ENCODE measurements at places on chromosomes 5 and 9. TPM values are rescaled to one million over a fixed set of nuclear protein-coding genes. Genes with fewer than 3 reads are reported as not detected.

GRCh38 chr5:125612776-125613175, 810.4 kb upstream of the GRAMD2B start:
- H3K27me3 ChIP-seq, result no peaks in the 10 kb centered on the region
- no peaks in the 10 kb centered on the region for H3K4me1 ChIP-seq
- no peaks in the 10 kb centered on the region for H3K36me3 ChIP-seq
- DNase-seq, result no peak

DNA sequence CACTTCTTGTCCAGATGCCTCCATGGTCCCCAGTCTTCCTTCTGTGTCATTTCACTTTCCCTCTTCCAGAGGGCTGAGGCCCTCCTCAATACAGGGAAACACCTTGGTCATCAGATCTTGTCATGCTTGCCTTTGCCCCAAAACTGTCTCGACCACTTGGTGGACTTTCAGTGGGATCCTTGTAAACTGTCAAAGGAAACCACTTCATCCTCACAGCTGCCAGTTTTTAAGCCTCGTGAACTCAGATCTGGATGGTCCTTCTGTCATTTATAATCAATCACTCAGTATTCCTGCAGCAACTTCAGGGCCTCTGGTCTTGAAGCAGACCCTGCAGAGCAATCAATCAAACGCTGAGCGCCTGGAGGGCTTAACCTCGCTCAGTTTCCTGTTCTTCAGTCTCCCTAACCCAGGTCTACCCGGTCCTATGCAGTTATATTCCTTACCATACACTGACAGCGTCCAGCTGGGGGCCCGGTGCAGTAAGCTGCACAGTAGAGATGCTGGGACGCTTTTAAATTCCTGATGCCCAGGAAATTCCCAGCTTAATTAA, 74.6 kb downstream of the GOLPH3 start:
- H3K27ac ChIP-seq, result no peak overlapping the region
- DNase-seq, result no peak
- peaks cover 16% of the 10 kb centered on the region for H3K36me3 ChIP-seq
- no peaks in the 10 kb centered on the region for H3K27me3 ChIP-seq
- peaks cover 5% of the 10 kb centered on the region for H3K4me1 ChIP-seq

DNA sequence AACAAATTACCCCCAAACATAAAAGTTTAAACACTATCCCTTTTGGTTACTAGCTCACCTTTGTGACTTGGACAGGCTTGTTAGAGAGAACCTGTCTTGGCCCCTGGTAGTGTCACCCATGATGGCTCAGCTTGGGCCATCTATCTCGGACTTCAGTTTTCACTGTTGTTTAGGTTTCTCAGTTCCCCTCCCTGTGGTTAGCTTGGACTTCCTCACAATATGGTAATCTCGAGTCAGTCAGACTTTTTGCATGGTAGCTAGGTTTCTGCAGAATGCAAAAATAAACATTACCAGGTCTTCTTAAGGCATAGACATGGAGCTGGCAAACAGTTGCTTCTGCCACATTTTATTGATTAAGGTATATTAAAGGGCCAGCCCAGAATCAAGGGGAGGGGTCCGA, 324.3 kb upstream of the RORB start:
- H3K36me3 ChIP-seq, result no peaks in the 10 kb centered on the region
- DNase-seq, result no peak
- no peak overlapping the region for H3K4me3 ChIP-seq
- no peaks in the 10 kb centered on the region for H3K27me3 ChIP-seq
- no peak overlapping the region for H3K27ac ChIP-seq

GRCh38 chr9:69198521-69199220, 24.6 kb downstream of the TJP2 start:
- no peak for DNase-seq
- no peak overlapping the region for H3K27ac ChIP-seq
- H3K27me3 ChIP-seq, result no peaks in the 10 kb centered on the region
- peaks cover 5% of the 10 kb centered on the region for H3K4me1 ChIP-seq
- H3K4me3 ChIP-seq, result no peak overlapping the region

- peak; percentile 55 for DNase-seq
- H3K27ac ChIP-seq, result peak overlapping the region; percentile 67
- H3K36me3 ChIP-seq, result no peaks in the 10 kb centered on the region
Observed at GRCh38 chr5:139709582-139710318, 61.6 kb downstream of the CXXC5 start.

DNA sequence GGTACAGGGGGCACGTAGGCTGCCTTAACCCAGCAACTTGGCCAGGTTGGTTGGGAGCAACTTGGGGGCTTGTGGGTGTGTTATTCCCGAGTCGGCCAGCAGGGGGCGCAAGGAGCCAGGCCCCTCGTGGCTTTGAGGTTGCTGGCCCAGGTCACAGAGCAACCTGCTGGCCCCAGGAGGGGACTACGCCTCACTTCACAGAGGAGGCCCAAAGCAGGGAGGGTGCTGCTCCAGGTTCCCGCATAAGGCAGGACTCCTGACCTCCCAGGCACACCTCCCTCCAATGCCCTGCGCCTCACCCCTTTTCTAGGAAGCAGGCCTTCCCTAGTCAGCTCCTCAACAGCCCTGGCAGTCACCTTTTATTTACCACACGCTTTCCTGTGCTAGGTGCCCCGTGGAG, 18.1 kb downstream of the KYAT1 start:
- H3K27ac ChIP-seq, result peak overlapping the region; percentile 30
- DNase-seq, result peak; percentile 92
- no peak overlapping the region for H3K4me3 ChIP-seq
- no peaks in the 10 kb centered on the region for H3K36me3 ChIP-seq

DNA sequence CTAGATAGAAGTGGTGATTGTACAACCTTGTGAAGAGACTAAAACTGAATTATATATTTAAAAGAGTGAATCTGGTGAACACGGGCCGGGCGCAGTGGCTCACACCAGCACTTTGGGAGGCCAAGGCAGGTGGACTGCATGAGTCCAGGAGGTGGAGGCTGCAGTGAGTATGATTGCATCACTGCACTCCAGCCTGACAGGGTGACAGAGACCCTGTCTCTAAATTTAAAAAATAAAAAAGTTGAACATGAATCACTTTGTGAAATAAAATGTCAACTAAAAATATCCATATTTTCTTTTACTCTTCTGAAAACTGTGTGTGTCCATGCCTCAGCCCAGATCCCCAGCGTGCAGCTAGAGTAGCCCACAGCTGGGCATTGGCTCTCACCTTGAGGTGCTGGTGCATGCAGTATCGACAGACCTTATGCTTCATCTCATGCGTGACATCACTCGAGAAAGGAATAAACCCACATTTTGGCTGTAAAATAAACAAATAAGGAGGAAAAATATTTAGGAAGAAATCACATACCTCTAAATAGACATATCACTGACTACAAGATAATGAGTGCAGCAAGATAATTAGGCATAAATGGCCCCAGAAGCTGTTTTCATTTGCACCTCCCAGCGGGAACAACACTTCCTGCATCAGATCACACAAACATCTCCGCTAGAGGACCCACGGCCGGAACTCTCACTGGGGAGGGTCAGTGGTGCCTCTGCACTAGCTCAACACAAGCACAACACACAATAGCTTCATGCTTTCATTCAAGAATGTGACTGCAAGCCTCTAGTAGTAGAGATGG, 22.1 kb downstream of the IPPK start:
- no peak for DNase-seq
- H3K4me1 ChIP-seq, result peaks cover 3% of the 10 kb centered on the region
- H3K4me3 ChIP-seq, result no peak overlapping the region

GRCh38 chr9:123438321-123438720, 82.3 kb downstream of the CRB2 start:
- no peaks in the 10 kb centered on the region for H3K4me1 ChIP-seq
- DNase-seq, result no peak
- H3K27ac ChIP-seq, result no peak overlapping the region
- peaks cover 7% of the 10 kb centered on the region for H3K36me3 ChIP-seq

- H3K4me1 ChIP-seq, result no peaks in the 10 kb centered on the region
- H3K4me3 ChIP-seq, result no peak overlapping the region
- H3K27ac ChIP-seq, result no peak overlapping the region
- H3K36me3 ChIP-seq, result no peaks in the 10 kb centered on the region
- no peak for DNase-seq
Observed at GRCh38 chr5:71011194-71011792, 13.8 kb downstream of the NAIP start.

DNA sequence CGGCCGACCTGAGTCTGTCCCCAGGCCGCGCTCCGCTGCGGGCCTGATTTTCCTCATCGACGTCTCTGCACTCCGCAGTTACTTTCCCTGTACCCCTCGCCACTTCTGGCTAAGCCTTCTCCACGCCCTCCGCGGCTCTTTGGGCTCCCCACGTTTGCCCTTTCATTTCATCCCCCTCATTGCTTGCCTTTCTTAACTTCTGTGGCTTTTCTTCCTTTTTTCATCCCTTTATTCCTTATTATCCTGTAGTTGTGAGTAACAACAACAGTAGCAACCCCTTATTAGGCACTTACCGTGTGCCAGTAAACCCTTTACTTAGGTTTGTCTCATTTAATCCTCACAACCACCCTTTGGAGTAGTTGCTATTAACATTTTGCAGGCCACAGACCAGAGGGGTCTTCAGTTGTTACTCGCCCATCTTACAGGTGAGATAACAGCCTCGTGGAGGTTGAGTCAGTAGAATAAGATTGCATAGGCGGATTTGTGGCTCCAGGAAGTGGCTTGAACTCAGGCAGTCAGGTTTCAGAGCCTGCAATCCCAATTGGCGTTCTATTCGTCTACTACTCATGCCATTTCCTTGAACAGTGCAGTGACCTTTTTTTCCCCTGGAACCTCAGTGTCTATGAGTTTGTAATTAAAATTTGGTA, 724 bp downstream of the TCERG1 start:
- peak overlapping the region; percentile 97 for H3K4me3 ChIP-seq
- H3K27me3 ChIP-seq, result no peaks in the 10 kb centered on the region
- DNase-seq, result peak; percentile 58
- peaks cover 20% of the 10 kb centered on the region for H3K36me3 ChIP-seq
- H3K27ac ChIP-seq, result peak overlapping the region; percentile 99
- H3K4me1 ChIP-seq, result peaks cover 41% of the 10 kb centered on the region

DNA sequence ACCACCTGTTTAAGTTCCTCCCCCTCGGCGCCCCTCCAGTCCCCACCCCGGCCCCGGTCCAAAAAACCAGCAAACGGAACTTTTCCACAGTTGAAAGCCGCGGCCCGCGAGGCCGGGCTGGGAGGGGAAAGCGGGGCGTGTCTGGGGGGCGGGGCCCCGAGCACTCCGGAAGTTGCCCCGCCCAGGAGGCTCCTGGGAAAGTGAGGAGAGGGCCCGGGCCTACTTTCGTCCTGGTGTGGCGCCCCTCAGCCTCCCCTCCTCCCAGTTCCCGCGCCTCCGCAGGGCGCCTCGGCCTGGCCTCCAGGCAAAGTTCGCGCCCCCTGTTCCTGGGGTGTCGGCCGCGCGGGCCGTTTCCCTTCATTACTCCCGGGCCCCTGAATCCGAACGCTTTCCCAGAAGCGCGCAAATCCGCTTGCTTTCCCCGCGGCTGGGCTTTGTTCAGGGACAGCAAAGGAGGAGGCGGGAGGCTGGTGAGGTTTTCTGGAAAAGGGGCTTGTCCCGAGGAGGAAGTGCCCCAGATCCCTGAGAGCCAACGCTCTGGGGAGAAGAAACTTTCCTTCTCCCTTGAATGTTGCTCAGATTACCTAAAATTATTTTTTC, 4.5 kb upstream of the DMRT3 start:
- H3K4me3 ChIP-seq, result peak overlapping the region; percentile 19
- H3K27me3 ChIP-seq, result peaks cover 70% of the 10 kb centered on the region
- no peak for DNase-seq
- peaks cover 3% of the 10 kb centered on the region for H3K36me3 ChIP-seq
- H3K4me1 ChIP-seq, result peaks cover 13% of the 10 kb centered on the region
- H3K27ac ChIP-seq, result no peak overlapping the region

GRCh38 chr9:90271707-90272106, 370.9 kb downstream of the DIRAS2 start:
- no peak for DNase-seq
- no peaks in the 10 kb centered on the region for H3K36me3 ChIP-seq
- no peaks in the 10 kb centered on the region for H3K4me1 ChIP-seq
- H3K27ac ChIP-seq, result no peak overlapping the region
- H3K27me3 ChIP-seq, result peaks cover 9% of the 10 kb centered on the region
- no peak overlapping the region for H3K4me3 ChIP-seq

- H3K4me1 ChIP-seq, result peaks cover 62% of the 10 kb centered on the region
- H3K4me3 ChIP-seq, result no peak overlapping the region
- H3K27me3 ChIP-seq, result no peaks in the 10 kb centered on the region
- peaks cover 41% of the 10 kb centered on the region for H3K36me3 ChIP-seq
- no peak for DNase-seq
- H3K27ac ChIP-seq, result no peak overlapping the region
Observed at GRCh38 chr9:6444128-6444527, 31.1 kb downstream of the UHRF2 start.

GRCh38 chr5:56054666-56055065, 59.9 kb upstream of the IL6ST start:
- H3K36me3 ChIP-seq, result peaks cover 9% of the 10 kb centered on the region
- H3K4me1 ChIP-seq, result peaks cover 54% of the 10 kb centered on the region
- no peak overlapping the region for H3K4me3 ChIP-seq
- H3K27me3 ChIP-seq, result no peaks in the 10 kb centered on the region
- no peak overlapping the region for H3K27ac ChIP-seq

- no peaks in the 10 kb centered on the region for H3K36me3 ChIP-seq
- no peak for DNase-seq
- H3K4me3 ChIP-seq, result no peak overlapping the region
- H3K27me3 ChIP-seq, result no peaks in the 10 kb centered on the region
- H3K4me1 ChIP-seq, result peaks cover 46% of the 10 kb centered on the region
Observed at GRCh38 chr5:81534441-81534840, 140.5 kb upstream of the ACOT12 start.

GRCh38 chr5:136014049-136015002, 14.5 kb upstream of the TGFBI start:
- H3K4me1 ChIP-seq, result no peaks in the 10 kb centered on the region
- H3K4me3 ChIP-seq, result no peak overlapping the region
- DNase-seq, result no peak
- no peak overlapping the region for H3K27ac ChIP-seq

- no peaks in the 10 kb centered on the region for H3K4me1 ChIP-seq
- H3K27ac ChIP-seq, result no peak overlapping the region
- no peak overlapping the region for H3K4me3 ChIP-seq
Observed at GRCh38 chr9:110443866-110444220, 106.2 kb upstream of the TXNDC8 start.

- H3K36me3 ChIP-seq, result no peaks in the 10 kb centered on the region
- no peaks in the 10 kb centered on the region for H3K4me1 ChIP-seq
- H3K27ac ChIP-seq, result no peak overlapping the region
- no peak overlapping the region for H3K4me3 ChIP-seq
- no peak for DNase-seq
Observed at GRCh38 chr5:5288201-5288600, 134.3 kb upstream of the ICE1 start.

GRCh38 chr9:132538071-132538470, 44.3 kb upstream of the BARHL1 start:
- H3K27me3 ChIP-seq, result no peaks in the 10 kb centered on the region
- H3K27ac ChIP-seq, result no peak overlapping the region
- H3K36me3 ChIP-seq, result no peaks in the 10 kb centered on the region

The SLC25A2 gene
- total RNA-seq, result not detected

The FOXD4L6 gene
- not detected for total RNA-seq

The IGFBPL1 gene
- not detected for total RNA-seq

The SLC6A7 gene
- total RNA-seq, result not detected

The FGF1 gene
- total RNA-seq, result not detected

The ZNF483 gene
- 2.8 TPM for total RNA-seq

The PAXX gene
- 60.5 TPM for total RNA-seq

The WNK2 gene
- 2.8 TPM for total RNA-seq

The CFAP90 gene
- total RNA-seq, result not detected

The MLANA gene
- not detected for total RNA-seq

The PCDHGA2 gene
- not detected for total RNA-seq

The SUSD3 gene
- total RNA-seq, result 34.6 TPM

Data from activated CD8-positive, alpha-beta T cell treated with anti-CD3 and anti-CD28 coated beads for 36 hours (primary cell).